CD4-positive, alpha-beta memory T cell (primary cell): ENCODE measurements at places on chromosomes 3 and 15. TPM values are rescaled to one million over a fixed set of nuclear protein-coding genes. Genes with fewer than 3 reads are reported as not detected.

Gene NBEAL2
- 147 TPM for total RNA-seq

Gene ELL3
- 1.3 TPM for total RNA-seq

Gene ZMYND10
- 4.2 TPM for total RNA-seq

Gene PRR20G
- total RNA-seq, result not detected

Gene FYTTD1
- 60.0 TPM for total RNA-seq

Gene BRPF1
- 40.5 TPM for total RNA-seq

DNA sequence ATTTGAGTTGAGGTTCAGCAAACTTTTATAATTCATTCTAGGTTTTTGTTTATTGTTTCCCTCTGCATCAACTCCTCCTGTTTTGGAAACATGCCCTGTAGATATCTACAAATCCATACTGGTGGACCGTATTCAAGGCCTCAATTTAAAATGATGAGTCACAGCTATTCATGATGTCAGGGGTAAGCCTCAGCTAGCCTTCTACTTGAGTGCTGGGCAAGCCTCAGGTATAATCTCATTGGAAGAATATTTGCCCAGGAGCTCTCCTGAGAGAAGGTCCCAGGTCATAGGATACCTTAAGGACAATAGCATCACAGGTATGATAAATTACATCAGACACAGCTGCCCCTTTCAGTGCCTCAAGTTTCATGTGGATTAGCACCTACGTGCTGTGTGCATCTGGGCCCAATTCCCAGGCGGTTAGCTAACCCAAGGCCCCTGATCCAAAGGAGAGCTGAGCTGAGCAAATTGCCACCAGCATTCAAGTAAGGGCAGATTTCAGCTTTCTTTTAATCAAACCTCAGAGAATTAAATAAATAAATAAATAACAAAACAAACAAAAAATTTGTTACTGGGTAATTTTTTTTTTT, 87.5 kb downstream of the KCNMB2 start:
- no peak for DNase-seq

DNA sequence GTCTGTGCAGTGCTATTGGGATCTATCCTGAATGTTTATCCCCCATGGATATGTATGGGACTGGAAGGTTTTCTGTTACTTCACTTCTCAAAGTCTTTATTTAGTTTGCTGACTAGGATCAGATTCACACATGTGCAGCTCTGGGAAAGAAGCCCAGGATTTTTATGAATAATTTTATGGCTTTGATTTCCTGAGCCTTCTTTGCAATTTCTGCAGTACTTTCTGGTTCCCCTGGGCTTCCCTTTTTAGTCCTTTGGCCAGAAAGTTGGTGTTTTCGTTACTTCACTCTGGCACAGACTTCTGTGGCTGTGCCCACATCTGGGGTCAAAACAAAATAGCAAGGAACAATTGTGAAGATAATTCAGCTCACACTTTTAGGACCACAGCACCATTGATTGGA, 721.0 kb downstream of the OTOL1 start:
- DNase-seq, result no peak
